ENCODE measurements at places on chromosomes 4 and X.

DNA sequence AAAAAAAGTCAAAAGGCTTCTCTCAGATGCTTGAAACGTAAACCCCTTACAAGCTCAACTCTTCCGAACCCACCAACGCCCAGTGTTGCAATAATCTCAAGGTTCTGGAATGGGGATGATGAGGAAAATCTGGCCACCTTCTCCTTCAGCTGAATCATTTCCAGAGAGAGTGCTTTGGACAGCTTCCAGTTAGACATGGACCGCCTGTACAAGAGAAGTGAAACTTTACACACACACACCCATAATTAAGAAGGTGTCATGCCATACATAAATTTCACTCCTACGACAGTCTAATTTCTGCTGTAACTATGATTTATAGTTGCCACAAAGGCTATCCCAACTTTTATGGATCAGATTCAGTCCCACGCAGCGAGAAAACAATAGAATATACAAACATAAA lies 72.3 kb downstream of the PRKG2 start:
- no peak for DNase-seq

DNA sequence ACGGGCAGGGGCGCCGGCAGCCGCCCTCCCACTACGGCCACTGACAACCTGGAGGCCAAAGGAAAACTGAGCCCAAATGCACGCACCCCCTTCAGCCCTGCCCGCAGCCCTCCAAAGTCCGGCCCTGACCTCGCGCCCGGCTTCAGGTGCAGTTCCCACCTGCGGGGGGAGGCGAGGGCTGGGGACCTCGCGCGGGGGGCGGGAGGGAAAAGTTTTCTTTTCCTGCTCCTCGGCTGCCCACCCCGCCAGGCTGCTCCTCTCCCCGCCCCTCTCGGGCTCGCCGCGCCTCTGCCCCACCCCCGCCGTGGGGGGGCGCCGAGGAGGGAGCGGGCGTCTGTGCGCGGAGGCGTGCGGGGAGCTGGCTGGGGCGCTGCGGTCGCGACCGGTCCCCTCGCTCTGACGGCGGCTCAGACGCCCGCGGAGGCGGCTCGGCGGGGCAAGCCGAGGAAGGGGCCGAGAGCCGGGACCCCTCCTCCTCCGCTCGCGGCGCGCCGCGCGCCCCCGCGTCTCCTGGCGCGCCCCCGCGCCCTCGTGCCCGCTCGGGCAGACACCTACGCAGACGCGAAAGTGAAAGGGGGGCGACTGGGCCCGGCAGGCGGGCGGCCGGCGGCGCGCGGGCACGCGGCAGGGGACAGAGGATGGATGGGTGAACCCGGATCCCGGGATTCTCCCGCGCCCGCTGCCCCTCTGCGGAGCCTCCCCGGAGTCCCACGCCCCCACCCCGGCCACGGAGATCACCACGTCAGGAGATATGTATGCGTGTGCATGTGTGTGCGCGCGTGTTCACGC lies 3.1 kb upstream of the NR3C2 start:
- DNase-seq = peak; percentile 34

DNA sequence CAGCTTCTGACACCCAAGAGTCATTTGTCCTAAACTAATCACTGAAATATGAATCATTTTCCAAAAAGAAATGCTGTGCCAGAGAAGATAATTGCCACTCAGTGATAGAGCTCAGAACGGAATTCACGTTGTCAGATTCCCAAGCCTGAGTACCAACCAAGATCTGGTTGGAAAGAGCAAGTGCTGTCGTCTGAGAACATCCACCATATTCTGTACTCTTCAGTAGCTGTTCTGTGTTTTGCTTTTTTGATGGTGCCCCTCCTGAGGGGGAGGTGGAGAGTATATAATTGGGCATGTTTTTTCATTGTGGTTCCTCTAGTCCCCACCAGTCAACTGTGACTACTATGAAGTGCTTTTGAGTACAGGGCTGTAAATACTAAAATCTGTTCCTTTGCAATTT lies 13.2 kb downstream of the RUFY3 start:
- DNase-seq = no peak

GRCh38 chr4:103591841-103592240 lies 127.9 kb downstream of the TACR3 start:
- no peak for DNase-seq

DNA sequence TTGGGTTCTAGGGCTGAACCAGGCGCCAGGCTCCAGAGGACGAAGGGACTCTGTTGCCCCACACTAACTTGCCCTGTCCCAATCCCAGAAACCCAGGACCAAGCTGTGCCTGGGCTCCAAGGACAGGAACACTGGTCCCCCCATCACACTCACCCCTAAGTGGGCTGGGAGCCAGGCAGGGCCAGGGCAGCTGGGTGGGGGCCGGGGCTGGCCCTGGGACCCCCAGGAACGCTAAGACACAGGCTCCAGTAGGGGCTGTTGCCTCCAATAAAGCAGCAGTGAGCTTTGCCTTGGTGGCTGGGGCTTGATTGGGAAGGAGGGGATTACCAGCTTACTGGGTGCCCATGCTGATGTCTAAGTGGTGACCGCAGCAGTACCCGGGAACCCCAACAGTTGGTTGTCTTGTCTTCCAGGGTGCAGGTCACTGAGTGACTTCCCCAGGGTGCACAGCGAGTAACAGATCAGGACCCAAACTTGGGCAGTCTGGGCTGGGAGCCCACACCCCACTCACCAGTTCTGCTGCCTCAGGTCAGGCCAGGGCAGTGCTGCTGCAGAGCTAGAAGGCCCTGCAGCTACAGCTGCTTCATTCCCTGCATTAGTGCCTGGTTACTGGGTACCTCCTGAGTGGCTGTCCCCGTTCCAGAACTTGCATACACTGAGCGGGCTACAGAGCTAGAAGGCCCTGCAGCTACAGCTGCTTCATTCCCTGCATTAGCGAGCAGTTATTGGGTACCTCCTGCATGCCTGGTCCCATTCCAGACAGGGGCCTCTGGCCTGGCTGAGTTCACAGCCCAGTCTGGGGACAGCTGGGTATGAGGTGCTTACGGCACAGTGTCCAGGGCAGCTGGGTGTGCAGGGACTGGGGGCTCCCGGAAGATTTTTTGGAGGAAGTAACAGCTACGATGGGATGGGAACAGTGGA lies 9.4 kb upstream of the ADD1 start:
- no peak for DNase-seq
